Heart left ventricle (tissue), 16 donors: ENCODE measurements at places on chromosomes 7 and 10. TPM values are rescaled to one million over a fixed set of nuclear protein-coding genes. Genes with fewer than 3 reads are reported as not detected.

SSC4D gene
- 0.99 TPM for total RNA-seq

IGF2BP3 gene
- total RNA-seq = 0.30 TPM

COBL gene
- 79.8 TPM for total RNA-seq

PNLIPRP3 gene
- not detected for total RNA-seq

MYO3A gene
- not detected for total RNA-seq

GRID2IP gene
- not detected for total RNA-seq

SMC3 gene
- 14.4 TPM for total RNA-seq

GRCh38 chr7:14902589-14903067 is at the start of gene DGKB:
TSS of gene DGKB (minus strand) at chr7:14902751.
- H3K4me1 ChIP-seq = no peaks in the 10 kb centered on the region
- H3K4me3 ChIP-seq = peak within 1 kb of the TSS; percentile 47
- DNase-seq = peak; percentile 39
- no peaks in the 10 kb centered on the region for H3K36me3 ChIP-seq
- H3K27ac ChIP-seq = peak within 1 kb of the TSS; percentile 39
- H3K27me3 ChIP-seq = no peaks in the 10 kb centered on the region

DNA sequence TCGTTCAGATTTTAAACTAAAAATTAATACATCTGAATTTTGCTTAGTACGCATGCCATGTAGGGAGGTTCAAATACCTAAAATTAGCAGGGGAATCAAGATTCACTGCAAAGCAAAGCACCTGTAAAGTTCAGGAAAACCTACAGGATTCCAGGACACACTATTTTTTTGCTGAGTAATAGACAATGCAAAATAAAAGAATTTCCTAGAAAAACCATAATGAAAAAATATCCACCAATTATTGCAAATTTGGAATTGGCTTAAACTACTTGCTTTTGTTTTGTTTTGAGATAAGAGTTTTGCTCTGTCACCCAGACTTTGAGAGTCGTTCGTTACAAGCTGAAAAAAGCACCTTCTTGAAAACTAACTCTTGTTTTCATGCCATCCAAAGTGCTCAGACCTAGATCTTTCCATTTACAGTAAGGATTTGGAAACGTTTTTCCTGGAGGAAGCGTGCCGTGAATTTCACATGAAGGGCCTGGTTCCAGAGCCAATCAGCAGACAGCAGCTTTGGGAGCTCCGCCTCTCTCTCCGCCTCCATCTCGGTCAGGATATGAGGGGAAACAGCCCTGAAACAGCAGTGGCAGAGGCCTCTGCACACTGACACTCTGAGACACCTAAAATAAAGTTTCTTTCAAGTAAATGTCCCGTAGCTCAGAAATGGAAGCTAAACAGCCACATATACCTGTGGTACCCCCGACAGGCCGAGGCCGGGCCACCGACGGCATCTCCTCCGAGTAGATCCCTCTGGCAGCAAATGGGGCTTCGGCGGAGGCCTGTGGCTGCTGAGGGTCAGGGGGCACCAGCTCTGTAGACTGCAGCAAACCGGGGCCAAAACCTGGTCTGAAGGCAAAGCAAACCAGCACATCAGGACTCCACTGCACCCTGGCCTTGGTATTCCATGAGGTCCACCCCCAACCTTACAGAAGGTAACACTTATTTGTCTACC is 45.9 kb upstream of the ATP6V0A4 start:
- DNase-seq = no peak
- H3K36me3 ChIP-seq = no peaks in the 10 kb centered on the region
- H3K4me3 ChIP-seq = no peak overlapping the region
- H3K27ac ChIP-seq = no peak overlapping the region

GRCh38 chr10:52020702-52021101 is 293.4 kb upstream of the DKK1 start:
- no peak overlapping the region for H3K4me3 ChIP-seq
- H3K27ac ChIP-seq = no peak overlapping the region
- DNase-seq = no peak
- no peaks in the 10 kb centered on the region for H3K27me3 ChIP-seq

DNA sequence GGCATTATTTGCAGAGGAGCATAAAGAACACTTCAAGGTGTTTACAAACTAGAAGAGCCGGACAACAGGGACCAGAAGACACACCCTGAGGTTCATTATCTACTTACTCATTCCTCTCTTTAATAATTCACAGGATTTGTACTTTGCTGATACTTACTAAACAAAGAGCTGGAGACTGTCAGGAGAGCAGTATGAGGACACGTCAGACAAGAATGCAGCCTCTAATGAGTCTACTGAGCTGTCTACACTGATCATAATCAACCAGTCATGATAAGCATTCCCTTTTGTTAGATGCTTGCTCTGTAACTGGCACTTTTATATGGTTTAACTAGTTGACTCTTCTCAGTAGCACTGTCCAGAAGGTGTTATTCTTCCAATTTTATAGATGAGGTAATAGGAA is 243.3 kb upstream of the CDC14C start:
- no peaks in the 10 kb centered on the region for H3K36me3 ChIP-seq
- H3K27me3 ChIP-seq = no peaks in the 10 kb centered on the region
- DNase-seq = no peak
- no peak overlapping the region for H3K4me3 ChIP-seq
- no peak overlapping the region for H3K27ac ChIP-seq
- H3K4me1 ChIP-seq = no peaks in the 10 kb centered on the region

DNA sequence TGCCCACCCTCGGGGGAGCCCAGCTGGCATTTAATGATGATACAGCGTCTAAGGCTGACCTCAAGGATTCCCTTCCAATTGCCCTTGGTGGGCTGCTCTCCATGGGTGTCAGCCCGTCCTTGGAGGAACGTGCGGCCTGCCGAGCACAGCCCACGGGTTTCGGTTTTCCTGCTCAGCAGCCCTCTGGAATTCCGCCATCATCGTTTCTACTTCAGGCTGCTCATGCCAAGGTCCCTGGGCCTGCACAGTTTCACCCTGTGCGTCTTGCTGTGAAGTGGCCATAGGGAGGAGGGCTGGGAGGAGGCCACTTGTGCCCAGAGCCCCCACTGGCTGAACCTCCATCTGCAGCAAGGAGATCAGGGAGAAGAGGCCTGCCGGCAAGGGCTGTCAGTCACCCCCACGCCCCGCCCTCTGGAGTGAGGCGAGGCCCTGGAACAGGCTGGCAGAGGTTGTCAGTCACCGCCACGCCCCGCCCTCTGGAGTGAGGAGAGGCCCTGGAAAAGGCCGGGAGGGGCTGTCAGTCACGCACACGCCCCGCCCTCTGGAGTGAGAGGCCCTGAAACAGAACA is 82.8 kb downstream of the CHST15 start:
- no peaks in the 10 kb centered on the region for H3K27me3 ChIP-seq
- H3K27ac ChIP-seq = no peak overlapping the region
- H3K4me3 ChIP-seq = no peak overlapping the region

DNA sequence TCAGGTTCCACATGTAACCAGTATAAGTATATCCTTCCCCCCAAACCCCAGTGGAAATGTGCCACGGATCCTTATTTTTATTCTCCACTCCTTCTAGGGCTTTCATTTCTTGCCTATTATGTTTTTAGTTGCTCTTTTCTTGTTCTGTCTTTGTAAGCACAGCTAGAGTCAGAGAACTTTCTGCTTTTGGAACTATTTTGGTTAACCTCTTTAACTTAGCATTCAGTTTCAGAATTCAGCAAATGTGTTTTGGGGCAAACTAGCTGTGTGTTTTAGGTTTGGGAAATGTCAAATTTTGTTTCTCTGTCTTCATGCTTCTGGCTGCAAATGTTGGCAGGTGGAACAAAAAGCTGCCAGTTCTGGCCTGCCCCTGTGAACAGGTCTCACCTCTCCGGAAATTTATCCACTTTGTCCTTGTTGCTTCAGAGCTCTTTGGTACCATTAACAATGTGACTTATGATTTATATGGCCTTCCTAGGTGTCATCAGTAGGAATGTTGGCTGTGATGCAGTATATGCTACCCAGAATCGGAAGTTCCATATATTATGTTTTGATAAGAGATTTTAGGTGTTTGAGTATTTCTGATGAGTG is 156.1 kb downstream of the ADK start:
- no peak overlapping the region for H3K27ac ChIP-seq
- H3K4me3 ChIP-seq = no peak overlapping the region
- H3K36me3 ChIP-seq = no peaks in the 10 kb centered on the region
- DNase-seq = no peak
- no peaks in the 10 kb centered on the region for H3K4me1 ChIP-seq

GRCh38 chr10:75352650-75353049 is 48.9 kb downstream of the ZNF503 start:
- no peak overlapping the region for H3K4me3 ChIP-seq
- no peak overlapping the region for H3K27ac ChIP-seq
- DNase-seq = no peak
- H3K27me3 ChIP-seq = no peaks in the 10 kb centered on the region
- no peaks in the 10 kb centered on the region for H3K36me3 ChIP-seq

DNA sequence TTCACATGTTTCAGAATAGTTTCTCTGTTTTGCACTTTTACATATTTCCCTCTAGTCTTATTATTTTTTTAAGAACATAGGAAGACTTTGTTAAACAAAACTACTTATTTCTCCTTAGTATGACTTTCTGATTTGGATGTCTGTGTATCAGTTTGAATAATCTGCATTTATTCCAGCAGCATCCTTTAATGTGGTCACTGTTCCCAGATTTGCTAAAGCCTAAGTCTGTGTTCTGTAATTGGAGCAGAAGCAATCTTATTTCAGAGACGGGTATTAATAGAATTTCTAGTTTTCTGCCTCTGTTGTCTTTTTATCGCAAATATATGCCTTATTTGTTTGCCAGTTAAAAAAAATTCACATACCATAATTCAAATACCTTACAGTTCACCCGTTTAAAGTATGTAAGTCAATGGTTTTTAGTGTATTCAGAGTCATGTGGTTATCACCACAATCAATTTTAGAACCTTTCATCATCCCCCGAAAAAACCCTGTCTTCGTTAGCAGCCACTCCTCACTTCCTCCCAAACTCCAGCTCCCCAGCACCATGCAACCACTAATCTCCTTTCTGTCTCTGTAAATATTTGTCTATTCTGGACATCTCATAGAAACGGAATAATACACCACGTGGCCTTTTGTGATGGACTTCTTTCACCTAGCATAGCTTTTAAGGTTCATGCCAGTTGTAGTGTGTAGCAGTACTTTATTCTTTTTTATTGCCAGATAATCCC is 58.7 kb downstream of the INPP5F start:
- no peak overlapping the region for H3K27ac ChIP-seq
- DNase-seq = no peak
- H3K27me3 ChIP-seq = no peaks in the 10 kb centered on the region
- no peak overlapping the region for H3K4me3 ChIP-seq
- peaks cover 15% of the 10 kb centered on the region for H3K4me1 ChIP-seq
- no peaks in the 10 kb centered on the region for H3K36me3 ChIP-seq

- H3K36me3 ChIP-seq = no peaks in the 10 kb centered on the region
- H3K4me3 ChIP-seq = no peak overlapping the region
- no peak overlapping the region for H3K27ac ChIP-seq
- no peaks in the 10 kb centered on the region for H3K27me3 ChIP-seq
- H3K4me1 ChIP-seq = no peaks in the 10 kb centered on the region
Observed at GRCh38 chr10:86349940-86350630, 16.5 kb downstream of the GRID1 start.

- no peaks in the 10 kb centered on the region for H3K36me3 ChIP-seq
- H3K27ac ChIP-seq = peak overlapping the region; percentile 79
- no peak for DNase-seq
- H3K27me3 ChIP-seq = no peaks in the 10 kb centered on the region
- H3K4me3 ChIP-seq = no peak overlapping the region
Observed at GRCh38 chr10:89494575-89494974, 40.8 kb downstream of the SLC16A12 start.

DNA sequence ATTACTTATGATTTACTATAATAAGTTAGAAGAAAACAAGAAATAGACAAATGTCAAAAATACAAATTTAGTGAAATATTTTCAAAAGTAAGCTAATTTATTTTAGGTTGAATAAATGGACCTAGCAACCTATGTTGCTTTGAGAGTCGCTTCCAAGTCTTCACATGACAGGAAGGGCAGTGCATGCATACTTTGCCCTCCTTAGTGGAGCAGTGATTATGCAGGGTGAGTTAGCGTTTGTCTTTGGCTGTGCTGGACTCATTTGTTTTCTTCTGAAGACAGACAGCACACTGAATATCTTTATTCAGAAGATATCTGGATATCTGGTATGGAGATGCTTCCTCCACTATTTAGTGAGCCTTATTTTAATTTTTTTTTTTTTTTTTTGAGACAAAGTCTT is 102.5 kb downstream of the SRI start:
- no peaks in the 10 kb centered on the region for H3K36me3 ChIP-seq
- H3K4me3 ChIP-seq = no peak overlapping the region
- H3K27ac ChIP-seq = no peak overlapping the region
- DNase-seq = no peak
- H3K4me1 ChIP-seq = no peaks in the 10 kb centered on the region
- H3K27me3 ChIP-seq = no peaks in the 10 kb centered on the region

GRCh38 chr10:33666686-33667480 is 332.4 kb upstream of the NRP1 start:
- no peak for DNase-seq
- H3K27me3 ChIP-seq = no peaks in the 10 kb centered on the region
- peaks cover 8% of the 10 kb centered on the region for H3K4me1 ChIP-seq
- H3K27ac ChIP-seq = no peak overlapping the region

GRCh38 chr7:18916826-18917225 is 200.6 kb downstream of the TWIST1 start:
- no peaks in the 10 kb centered on the region for H3K27me3 ChIP-seq
- H3K4me1 ChIP-seq = no peaks in the 10 kb centered on the region
- no peak overlapping the region for H3K4me3 ChIP-seq
- DNase-seq = no peak
- no peak overlapping the region for H3K27ac ChIP-seq

DNA sequence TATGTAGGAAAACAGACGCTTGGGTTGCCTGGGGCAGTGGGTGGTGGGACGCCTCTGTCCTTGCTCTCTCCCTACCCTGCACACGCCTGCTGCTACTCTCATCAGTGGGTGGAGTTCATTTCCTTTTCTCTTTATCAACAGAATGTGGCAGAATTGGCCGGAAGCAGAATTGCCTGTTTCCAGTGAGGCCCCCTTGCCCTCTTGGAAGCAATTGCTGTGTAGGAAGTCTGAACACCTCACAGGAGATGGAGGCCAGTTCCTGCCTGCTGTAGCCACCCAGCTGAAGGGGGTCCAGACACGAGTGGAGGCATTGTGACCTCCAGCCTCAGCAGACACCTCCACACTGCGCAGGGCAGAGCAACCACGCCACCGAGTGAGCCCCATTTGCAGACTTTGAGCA is 331.6 kb upstream of the ZNF32 start:
- H3K27me3 ChIP-seq = no peaks in the 10 kb centered on the region
- no peaks in the 10 kb centered on the region for H3K36me3 ChIP-seq
- no peak overlapping the region for H3K27ac ChIP-seq
- H3K4me1 ChIP-seq = peaks cover 30% of the 10 kb centered on the region
- no peak for DNase-seq
- no peak overlapping the region for H3K4me3 ChIP-seq
